ENCODE measurements at places on chromosomes 1 and 21.

- DNase-seq: no peak
Observed at GRCh38 chr1:228096416-228097332, 6.5 kb downstream of the C1orf35 start.

- DNase-seq: no peak
Observed at GRCh38 chr1:21854090-21854750, 42.2 kb downstream of the LDLRAD2 start.

- DNase-seq: no peak
Observed at GRCh38 chr1:34681480-34682451, 73.1 kb upstream of the GJB5 start.

DNA sequence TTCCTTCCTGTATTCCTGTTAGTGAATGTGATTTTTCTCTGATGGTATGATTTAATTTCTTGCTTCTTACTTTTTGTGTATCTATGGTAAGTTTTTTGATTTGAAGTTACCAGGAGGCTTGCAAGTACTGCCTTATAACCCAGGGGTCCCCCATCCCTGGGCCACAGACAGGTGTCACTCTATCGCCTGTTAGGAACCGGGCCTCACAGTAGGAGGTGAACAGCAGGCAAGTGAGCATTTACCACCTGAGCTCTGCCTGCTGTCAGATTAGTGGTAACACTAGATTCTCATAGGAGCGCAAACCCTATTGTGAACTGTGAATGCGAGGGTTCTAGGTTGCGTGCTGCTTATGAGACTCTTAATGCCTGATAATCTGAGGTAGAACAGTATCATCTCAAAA is 143.3 kb downstream of the RPS6KC1 start:
- no peak for DNase-seq

DNA sequence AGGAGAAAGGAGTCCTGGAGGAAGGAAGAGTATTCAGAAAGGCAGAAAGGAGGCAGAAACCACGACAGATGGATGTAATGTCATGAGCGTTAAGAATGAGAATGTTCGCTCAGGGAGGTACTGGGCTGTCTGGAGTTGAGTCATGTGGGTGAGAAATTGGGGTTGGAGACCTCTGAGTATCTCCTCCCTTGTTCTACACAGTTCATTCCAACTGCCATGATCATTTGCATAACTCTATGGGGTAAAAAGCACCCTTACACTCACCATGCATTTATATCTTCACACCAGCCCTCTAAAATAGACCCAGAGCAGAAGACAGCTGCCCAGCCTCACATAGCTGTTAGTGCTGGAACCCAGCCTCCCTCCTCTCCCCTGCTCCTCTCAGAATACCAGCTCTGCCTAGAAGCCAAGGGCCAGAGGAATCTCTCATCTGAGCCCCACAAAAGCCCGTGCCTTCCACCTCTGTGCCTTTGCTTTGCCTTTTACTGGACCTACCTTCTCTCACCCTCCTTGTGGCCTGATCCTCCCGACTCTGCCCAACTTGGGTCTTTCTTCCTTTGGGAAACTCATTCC is 85.2 kb downstream of the BEND5 start:
- no peak for DNase-seq

DNA sequence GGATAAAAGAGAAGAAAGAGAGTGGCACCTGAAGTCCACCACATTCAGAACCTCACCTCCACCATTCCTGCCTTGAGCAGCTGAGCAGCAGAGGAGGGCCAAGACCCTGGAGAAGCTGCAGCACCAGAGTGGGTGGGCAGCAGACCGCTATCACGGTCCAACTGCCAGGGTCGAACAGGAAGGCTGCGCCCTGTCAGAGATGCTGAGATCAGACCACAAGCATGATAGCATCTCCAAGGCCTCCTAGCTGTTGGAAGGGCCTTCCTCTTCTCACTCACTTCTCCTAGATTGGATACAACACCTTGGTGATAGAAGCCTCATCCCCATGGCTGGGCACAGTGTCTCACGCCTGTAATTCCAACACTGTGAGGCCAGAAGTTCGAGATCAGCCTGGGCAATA is 12.1 kb upstream of the SLC45A3 start:
- no peak for DNase-seq

DNA sequence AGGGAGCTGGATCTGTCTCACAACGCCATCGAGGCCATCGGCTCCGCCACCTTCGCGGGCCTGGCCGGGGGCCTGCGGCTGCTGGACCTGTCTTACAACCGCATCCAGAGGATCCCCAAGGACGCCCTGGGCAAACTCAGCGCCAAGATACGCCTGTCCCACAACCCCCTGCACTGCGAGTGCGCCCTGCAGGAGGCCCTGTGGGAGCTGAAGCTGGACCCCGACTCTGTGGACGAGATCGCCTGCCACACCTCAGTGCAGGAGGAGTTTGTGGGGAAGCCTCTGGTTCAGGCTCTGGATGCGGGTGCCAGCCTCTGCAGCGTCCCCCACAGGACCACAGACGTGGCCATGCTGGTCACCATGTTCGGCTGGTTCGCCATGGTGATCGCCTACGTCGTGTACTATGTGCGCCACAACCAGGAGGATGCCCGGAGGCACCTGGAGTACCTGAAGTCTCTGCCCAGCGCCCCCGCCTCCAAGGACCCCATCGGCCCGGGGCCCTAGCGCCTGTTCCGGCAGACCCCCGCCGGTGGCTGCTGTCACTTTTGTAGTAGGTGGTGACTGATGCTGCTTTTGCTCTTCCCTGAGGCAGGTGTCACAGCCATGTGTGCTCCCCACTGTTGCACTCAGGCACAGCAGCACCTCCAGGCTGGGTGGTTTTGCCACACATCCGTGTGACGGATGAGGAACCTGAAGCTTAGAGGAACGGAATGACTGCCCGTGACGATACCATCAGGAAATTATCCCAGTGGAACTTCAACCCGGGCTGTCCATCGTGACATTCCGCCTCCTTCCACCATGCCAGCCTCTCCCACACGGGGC is 1.8 kb downstream of the LRRC3 start:
- DNase-seq: no peak

DNA sequence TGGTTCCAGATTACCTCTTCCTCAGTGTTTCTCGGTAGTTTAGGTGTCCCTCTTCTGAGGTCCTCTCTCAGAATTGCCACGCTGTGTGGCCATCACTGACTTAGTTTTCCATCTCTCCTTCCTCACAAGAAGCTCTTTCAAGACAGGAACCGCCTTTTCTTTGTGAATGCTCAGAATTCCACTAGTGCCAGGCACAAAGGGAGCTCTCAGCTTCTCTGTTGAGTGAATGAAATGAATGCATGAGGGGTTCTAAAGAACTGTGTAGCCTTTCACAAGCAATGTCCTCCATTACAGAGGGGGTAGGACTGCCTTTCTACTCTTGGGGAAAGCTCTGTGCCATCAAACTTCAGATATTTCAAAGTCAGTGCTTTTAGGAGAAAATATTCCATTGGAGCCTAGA is 546.8 kb downstream of the RWDD3 start:
- no peak for DNase-seq

DNA sequence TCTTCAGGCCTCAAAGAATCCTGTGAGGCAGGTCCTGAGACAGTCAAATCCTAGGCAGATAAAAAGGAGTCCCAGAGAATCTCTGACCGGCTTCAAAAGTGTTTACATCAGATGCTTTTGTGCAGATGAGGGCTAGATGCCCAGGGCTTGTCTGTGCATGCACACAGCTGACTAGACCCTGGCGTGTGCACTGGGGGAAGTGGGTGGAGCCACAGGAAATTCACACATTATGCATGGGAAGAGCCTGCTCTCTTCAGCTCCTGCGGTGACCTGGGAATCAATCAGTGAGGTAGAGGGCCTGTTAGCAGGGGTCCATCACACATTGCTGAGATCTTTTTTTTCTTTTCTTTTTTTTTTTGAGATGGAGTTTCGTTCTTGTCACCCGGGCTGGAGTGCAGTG is 36.6 kb upstream of the NHLH2 start:
- DNase-seq: no peak

DNA sequence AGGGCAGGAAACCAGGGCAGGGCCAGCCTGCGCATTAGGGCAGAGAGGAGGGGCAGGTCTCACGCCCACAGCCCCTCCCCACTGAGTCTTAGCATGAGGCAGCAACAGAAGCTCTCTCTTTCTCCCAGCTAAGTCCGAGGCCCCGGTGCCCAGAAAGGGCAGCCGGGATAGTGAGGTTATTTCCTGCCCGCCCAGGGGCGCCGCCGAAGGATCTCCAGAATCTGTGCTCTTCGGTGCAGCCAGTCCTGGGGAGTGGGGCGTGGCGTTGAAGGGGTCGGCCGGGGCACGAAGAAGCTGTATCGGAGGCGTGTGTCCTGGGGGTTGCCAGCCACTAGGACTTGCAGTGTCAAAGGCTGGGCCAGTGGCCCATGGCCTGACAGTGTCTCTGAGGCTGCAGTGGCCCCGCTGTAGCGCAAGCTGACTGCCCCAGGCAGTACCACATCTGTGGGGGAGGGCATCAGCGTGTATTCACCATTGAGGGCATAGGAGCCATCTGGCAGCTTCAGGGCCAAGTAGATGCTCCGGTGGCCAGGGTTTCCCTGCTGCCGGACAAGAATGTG is 7.8 kb downstream of the ADAMTS4 start:
- DNase-seq: no peak

GRCh38 chr1:149884433-149885338 is 14.7 kb upstream of the BOLA1 start:
- no peak for DNase-seq

- no peak for DNase-seq
Observed at GRCh38 chr21:25371841-25372425, 235.3 kb downstream of the MRPL39 start.

- DNase-seq: no peak
Observed at GRCh38 chr1:212718499-212718898, 18.9 kb upstream of the BATF3 start.

DNA sequence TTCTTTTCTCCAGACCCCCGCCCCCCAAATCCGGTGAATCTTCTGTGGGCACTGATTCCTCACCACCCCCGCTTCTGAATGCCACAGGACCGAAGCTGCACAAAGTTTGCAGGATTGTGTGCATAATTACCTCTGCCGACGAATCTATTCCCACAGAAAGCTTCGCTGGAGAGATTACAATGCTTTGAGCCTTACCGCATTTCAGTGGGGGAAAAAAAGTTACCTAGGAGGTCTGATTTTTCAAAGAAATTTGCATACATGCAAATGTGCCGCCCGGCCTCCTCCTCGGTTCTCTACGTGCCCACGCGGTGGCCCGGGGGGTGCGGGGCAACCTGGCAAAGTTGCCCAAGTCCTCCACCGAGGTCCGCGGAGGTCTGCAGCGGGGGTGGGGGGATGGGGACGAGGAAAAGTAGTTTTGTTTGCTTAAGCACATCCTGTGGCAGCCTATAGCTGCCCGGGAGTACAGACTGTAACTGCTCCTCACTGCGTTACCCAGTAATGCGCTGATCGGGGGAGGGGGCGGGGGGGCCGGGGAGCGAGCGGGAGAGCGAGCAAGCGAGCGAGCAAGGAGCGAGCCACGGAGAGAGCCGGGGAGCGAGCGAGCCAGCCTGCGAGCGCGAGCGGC is 563 bp upstream of the NFIA start:
- DNase-seq: no peak

DNA sequence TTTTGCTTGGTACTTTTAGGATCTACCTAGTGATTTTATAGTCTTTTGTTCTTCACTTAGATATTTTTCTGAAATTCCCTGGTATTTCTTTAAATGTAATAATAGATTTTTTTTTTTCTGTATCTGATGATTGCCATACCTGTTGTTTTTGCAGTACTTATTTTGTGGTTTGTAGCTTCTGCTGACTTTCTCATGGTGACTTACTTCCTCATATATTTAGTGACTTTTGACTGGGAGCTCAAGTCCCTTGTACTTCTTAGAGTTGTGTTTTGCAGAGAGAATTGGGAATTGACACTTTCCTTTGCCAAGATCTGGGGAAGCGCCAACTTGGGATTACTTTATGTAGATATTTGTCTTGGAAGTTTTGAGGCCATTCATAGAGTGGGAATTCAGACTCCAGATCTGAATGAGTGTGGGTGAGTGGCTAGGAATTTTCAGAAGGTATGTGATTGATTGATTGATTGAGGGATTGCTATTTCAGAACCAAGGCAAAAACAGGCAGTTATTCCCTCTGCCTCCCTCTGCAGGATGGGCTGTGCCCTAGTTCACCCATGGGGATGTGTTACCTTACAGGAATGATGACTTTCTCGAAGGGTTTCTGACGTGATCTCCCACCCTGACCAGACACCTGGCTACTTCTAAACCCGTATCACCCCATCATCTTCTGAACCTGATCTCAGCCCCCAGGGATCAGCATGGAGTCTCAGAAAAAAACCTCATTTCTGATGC is 219.5 kb downstream of the URB2 start:
- no peak for DNase-seq

DNA sequence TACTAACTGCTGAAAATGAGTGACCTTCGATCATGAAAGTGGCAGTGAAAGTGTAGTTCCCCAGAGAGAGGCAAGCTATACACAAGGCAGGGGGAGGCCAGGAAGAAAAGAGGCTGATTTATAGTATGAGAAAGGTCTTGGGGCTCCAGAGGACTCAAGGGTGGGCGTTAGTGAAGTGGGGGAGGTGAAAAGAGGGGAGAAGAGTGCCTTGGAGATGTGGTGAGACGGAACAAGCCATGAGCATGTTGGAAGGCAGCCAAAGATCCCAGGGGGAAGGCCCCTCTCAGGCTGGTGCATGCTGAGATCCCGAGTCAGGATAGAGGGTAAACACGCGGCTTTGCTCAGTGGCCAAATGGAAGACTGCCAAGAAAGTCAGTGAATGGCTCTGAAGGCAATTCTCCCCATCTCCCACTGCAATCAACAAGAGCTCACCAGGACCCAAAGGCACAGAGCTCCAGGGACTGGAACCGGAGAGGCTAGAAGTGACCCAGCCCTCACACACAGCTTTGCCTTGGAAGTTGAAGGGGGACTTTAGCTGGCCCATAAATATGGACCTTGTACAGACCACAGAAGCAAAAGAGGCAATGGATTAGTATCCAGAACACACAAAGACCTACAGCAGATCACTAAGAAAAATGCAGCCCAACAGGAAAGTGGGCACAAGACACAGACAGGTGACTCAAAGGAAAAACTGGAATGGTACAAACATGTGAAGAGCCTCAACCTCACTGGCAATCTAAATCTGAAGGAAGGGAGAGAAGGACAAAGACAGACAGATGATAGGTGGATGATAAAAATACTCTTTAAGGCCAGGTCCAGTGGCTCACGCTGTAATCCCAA is 49.6 kb downstream of the HSF2BP start:
- DNase-seq: no peak

Data from activated CD8-positive, alpha-beta memory T cell treated with anti-CD3 and anti-CD28 coated beads for 4 hours (primary cell).